Astrocyte of the spinal cord (primary cell): ENCODE measurements at places on chromosomes 16 and 17.

DNA sequence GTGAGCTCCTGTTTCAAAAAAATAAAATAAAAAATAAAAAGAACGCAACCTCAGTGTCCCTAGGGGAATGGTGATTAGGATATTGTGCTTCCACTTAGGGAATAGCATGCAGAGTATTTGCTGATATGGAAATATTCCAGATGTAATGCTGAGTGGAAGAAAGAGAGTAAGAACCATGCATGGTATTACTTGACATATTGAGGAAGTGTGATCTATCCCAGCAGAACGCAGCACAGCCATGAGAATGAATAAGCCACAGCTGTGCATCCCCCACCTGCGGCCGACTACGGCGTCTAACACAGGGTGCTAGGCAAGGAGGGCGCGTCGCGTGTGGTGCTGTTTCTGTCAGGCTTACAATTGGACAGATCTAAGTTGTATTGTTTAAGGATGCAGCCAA, 49.5 kb downstream of the FOXK2 start:
- DNase-seq: no peak

DNA sequence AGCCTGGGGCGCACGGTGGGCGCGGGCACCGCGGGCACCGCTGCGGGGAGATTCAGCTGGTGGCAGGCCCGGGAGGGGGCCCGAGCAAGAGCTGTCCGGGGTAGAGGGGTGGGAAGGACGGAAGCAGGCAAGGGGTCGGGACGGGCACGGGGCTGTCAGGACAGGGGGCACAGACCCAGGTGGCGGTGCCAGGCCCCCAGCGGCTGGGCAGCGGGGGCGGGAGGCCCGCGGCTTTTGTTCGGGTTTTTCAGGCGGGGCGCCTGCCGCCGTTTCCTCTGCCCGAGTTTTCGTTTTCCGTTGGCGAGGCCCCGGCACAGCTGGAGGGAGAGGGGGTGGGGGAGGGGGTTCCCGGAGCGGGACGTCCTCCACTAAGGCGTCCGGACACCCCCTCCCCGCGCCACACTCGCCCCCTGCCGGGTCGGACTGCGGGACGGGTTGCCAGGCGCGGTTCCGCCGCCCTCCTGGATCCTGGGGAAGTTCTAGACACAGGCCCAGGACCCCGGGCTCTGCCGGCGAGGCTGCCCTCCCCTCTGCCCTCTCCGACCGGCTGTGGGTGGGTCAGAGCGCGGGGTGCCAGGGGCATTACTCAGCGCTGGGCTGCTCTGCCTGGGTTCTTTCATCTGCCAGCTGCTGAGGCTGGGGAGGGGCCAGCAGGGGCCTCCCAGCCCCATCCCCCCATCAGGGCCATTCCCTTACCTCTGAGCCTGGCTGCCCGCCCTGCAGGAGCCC, 543 bp downstream of the ARHGAP23 start:
- peak; percentile 44 for DNase-seq

DNA sequence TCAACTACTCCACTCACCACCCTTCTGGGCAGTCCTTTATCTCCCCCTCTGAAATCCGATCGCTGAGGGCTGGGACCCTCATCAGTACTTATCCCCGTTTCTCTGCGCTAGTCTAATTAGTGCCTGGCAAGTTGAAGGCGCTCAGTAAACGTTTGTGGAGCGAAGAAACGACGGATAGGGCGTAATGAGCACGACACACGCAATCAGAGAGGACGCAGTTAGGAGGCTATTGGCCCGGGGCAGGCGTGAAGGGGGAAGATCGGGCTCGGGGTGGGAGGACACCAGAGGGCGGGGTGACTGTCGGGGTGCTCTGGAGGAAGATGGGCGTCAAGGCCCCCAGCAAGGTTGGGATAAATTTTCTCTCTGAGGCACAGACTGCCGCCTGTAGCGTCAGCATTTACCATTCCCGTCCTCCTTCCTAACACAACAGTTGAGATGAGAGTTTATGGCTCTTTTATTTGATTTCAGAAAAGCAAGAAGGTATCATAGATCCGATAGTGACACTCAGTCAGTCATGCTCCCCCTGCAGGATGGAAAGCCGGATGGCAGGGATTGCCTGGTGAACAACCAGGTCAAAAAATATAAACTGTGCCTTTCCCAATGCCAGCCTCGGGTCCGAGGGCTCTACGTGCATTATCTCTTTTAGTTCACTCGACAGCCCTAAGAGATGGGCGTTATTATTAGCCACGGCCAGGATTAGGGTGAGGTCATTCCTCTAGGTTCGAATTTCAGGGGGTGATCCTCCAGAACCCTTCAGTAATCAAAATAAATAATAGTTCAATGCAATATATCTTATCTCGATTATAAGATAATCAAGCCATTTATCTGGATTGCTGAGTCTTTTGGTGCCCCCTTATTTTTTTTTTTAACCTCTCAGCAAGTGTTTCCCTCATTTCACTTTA, 9.5 kb upstream of the ARL4D start:
- DNase-seq: peak; percentile 82

GRCh38 chr16:49858200-49859124, 2.5 kb upstream of the ZNF423 start:
- DNase-seq: no peak

- DNase-seq: peak; percentile 54
Measured at GRCh38 chr17:2965621-2966595, 97.5 kb downstream of the OR1D5 start.

DNA sequence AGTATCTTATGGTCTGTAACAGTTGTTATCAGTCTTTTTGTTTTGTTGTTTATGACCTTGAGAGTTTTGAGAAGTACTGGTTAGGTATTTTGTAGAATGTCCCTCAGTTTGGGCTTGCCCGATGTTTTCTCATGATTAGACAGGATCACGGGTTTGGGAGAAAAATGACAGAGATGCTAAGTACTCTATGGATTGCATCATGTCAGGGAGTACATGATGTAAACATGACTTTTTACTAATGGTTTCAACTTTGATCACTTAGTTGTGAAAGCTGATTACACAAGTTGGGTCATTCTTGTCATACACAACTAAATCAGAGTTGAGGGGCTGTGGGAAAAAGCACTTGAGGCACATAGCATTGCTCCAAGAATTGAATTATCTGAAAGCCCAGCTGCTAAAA, 94.7 kb upstream of the SIAH1 start:
- no peak for DNase-seq

GRCh38 chr16:57096793-57097192, 4.4 kb downstream of the CPNE2 start:
- DNase-seq: no peak

DNA sequence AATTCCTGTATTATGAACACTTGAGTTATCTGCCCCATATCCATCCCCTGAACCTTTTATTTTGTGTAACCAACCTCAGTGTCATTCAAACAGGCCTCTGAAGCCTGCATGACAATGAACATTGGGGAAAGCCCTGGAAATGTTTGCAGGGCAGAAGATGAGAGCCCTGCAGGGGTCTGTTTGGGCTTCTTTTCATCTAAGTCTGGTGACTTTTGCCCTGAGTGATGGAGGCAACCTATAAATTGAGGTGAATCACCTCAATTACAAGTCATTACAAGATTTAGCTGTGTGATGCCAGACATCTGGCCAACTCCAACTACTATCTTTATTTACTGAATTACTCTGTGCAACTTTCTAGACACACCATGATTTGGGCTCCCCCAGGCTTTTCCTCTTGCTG, 189.2 kb downstream of the MAF start:
- no peak for DNase-seq
